PC-9 (cell line): ENCODE measurements at places on chromosomes 13 and 19.
A peak's percentile ranks its signal among the peaks of the same experiment; 100 is the strongest.

DNA sequence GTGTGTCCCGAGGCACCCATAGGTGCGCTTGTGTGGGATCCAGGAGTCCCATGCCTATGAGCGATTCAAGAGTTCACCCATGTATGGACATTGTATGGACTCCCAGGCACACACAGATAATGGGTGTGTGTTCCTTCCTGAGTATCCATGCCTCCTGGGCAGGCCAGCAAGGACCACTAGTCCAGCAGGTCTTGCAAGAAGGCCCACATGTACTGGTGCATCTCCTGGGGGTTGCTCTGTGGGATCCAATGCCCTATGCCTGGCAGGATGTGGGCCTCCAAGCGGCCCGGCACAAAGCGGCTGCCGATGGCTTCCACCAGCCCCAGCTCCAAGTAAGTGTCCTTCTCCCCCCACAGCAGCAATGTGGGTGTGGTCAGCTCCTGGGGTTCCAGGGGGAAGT is 5.0 kb downstream of the EPHX3 start:
- DNase-seq = no peak

DNA sequence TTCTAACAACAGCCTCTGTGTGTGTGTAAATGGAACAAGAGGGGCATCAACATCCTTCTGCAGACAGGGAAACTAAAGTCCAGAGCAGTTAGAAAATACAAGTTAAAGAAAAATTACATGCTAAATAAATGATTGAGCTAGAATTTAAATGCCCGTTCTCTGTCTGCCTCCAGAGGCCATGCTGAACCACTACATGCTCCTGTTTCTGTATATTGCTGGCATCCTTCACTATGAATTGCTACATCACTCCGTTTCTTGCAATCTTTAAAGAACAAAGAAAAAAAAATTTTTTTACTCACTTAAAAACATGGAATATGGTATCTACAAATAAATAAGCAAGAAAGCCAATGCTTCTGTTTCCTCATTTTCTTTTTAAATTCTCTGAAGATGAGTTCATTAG is 47.9 kb downstream of the DCT start:
- DNase-seq = no peak

GRCh38 chr13:110107568-110108347 is 199.2 kb downstream of the COL4A1 start:
- DNase-seq = no peak

DNA sequence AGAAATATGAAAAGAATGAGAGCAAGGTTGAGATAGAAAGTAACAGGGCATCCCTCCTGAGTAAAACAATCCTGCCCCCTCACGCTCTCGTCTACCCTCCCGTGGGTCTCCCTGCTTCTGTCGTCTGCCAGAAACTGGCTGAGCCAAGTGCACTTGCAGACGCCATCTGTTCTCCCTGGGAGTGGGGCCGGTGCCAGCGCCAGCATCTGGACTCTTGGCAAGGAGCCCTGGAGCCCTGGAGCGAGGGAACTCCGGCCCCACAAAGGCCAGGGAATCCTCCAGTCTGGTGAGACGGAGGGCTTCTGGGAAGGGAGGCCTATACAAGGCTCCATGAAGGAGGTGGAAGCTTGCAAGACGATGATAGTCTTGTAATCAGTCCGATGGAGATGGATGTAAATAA is 2.3 kb upstream of the TMEM91 start:
- DNase-seq = no peak

DNA sequence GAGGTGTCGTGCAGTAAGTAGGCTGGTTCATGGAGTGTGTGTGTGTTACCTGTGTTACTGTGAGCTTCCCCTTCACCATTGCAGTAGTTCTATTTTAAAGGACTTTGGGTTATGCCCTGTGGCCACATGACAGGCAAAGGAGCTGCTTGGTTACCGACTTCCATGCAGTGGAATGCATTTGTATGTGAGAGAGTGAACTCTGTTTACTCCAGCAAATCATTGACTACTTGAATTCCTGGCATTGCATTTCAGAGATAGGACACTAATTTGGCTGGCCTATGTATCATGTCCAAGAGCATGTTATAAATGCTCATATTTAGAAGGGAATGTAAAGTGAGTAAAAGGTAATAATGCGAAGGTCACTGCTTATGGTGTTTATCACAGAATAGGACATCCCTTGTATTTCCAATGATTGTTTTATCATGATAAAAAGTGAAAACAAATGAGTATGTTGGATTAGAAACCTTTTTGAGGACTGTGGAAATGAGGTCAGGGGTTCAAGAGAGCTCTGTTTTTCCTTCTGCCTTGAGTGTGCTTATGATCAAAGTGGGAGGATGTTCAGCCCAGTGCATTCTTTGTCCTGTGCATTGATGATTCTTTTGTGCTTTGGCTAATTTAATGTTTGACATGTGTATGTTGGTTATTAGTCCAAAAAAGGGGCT is 156.5 kb downstream of the LMO7 start:
- DNase-seq = no peak

DNA sequence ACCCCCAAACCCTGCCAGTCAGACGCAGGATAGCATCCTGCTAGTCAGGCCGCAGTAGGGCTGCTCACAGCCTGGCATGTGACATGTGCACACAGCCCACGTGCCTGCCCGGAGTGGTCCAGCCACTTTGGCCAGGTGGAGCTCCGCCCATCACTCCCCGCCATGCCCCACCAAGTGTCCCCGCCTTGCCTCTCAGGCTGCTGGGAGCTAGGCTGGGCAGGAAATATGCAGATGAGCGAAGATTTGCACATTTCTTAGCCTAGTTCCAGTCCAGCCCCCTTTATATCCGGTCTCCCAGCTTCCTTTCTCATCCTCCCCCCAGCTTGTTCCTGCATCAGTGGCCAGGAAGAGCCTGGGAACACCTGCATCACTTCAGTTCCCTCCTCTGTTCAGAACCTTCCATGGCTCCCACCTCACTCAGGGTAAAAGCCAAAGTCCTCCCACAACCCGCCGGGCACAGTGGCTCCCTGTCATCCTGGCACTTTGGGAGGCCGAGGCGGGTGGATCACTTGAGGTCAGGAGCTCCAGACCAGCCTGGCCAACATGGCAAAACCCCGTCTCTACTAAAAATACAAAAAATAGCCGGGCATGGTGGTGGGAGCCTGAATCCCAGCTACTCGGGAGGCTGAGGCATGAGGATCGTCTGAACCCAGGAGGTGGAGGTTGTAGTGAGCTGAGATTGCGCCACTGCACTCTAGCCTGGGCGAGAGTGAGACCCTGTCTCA is 2.3 kb upstream of the DOCK6 start:
- DNase-seq = peak; percentile 90

DNA sequence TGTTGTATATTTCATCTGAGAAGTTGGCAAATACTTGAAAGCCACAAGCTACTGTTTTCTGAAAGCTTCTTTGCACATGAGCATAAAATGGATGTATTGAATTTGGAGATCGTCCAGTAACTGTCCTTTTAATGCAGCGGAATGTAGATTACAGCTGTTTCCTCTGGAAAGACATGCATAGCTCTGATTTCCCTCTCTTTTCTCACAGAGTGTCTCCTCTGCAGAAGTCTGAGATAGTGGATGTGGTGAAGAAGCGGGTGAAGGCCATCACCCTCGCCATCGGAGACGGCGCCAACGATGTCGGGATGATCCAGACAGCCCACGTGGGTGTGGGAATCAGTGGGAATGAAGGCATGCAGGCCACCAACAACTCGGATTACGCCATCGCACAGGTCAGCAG is 283.0 kb downstream of the SHISA2 start:
- no peak for DNase-seq

DNA sequence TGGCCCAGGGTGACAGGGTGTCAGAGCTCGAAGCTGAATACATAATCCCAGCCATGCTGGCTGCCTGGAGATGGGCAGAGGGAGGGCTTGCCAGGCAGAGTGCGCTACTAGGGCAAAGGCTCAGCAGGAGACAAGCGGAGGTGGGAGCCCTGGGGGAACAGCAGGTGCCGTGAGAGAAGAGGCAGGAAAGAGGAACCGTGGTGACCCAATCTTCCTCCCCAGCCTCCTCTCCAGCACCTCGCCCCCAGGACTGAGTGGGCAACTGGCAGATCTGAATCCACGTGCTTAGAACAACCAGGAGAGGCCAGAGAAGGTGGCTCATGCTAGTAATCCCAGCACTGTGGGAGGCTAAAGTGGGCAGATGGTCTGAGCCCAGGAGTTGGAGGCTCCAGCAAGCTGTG is 11.0 kb upstream of the CCL25 start:
- DNase-seq = no peak

GRCh38 chr13:46057256-46058015 is 4.9 kb upstream of the ZC3H13 start:
- no peak for DNase-seq

- no peak for DNase-seq
Observed at GRCh38 chr13:43546251-43546650, 240.5 kb downstream of the ENOX1 start.

DNA sequence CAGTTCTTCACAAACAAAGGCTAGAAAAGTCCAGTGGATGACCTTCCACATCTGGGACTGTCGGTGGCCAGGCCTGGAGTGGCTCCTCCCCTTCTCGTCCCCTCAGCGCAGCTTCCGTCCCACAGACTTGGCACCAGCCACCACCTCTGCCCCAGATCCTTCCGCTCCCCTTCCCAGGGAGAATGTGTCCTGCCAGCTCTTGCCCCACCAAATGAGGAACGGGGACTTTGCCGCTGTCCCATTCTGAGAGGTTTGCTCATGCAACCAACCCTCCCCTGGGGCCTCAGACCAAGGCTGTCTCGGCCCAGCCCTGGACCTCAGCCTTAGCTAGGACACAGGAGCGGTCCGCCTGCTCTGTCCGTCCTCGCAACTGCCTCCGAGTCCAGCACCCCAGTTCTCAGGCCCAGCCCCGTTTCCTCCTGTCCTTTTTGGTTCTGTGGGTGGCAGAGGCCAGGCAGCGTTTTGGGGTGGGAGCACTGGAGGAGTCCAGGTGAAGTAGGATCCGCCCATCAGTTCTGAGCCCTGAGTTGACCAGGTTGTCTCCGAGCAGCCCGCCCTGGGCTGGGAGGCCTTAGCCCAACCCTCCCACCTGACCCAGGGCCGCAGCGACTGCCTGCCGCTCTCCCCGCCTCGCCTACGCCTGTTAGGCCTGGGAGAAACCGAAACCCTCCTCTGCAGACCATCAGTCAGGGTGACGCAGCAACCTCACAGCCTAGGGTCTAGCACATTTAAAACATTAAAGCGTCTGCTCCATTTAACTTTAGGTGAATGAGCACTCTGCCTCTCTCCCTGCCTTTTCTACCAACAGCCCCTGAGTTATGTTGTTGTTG is 284.3 kb downstream of the FOXO1 start:
- DNase-seq = no peak
